Non-pigmented ciliary epithelial cell (primary cell): ENCODE measurements at places on chromosomes 3 and 15.

GRCh38 chr3:161212171-161212771, 8.8 kb upstream of the NMD3 start:
- DNase-seq = no peak

DNA sequence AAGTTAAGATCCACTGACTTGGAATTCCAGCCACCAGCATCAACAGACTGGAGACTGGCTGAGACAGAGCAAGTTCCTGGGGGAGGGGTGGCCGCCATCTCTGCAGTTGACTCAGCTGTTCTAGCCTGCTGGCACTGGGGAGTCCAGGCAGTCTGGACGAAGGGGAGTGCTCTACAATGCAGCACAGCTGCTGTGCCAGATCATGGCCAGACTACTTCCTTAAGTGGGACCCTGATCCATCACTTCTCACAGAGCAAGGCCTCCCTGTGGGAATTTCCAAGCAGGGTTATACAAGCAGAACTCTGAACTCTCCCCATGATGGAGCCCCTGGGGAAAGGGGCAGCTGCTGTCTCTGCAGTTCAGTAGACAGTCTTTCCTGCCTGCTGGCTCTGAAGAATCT, 35.2 kb downstream of the PYGO1 start:
- DNase-seq = peak; percentile 46

GRCh38 chr15:92904722-92905571, 4.8 kb downstream of the CHD2 start:
- no peak for DNase-seq

- peak; percentile 37 for DNase-seq
These were observed 5.3 kb upstream of the VIPR1 start for GRCh38 chr3:42497009-42497731.

DNA sequence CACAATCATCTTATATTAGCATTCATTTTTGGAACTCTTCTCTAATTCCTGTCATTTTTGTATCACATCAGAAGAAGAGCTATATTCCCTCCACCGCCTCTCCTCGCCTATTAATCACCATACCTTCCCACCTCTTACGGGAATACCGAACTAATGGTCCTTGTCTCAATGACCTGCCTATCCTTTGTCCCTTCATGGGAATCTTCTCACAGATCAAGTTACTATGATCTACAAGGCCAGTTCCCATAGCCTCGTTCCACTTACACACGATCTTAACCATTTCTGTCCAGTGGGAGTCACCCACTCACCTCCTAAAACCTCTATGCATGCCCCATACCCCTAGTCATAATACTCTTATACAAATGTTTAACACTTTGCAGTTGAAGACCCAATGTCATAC, 342.6 kb upstream of the TPRG1 start:
- no peak for DNase-seq

- DNase-seq = no peak
These were observed 51.8 kb downstream of the SLC12A8 start for GRCh38 chr3:125160606-125161371.

DNA sequence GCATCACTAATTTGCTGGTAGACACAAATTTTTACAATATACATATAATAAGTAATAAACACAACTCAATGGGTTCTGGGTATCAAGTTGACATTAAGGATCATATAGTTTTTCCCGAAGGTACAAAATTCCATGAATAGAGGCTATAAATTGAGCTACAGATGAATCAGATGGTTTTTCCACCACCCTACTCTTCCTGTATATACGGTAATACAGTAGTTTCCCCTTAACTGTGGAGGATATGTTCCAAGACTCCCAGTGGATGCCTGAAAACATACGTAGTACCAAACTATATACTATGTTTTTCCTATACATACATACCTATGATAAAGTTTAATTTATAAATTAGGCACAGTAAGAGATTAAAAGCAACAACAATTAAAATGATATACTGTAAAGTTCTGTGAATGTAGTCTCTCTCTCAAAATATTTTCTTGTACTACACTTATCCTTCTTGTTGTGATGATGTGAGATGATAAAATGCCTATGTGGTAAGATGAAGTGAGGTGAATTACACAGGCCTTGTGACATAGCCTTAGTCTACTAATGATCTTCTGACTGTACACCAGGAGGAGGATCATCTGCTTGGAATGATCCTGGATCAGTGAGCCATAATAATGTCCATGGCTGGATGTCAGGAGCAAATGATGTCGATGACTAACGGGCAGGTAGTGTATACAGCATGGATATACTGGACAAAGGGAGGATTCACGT, 116.7 kb downstream of the NR1I2 start:
- DNase-seq = no peak

DNA sequence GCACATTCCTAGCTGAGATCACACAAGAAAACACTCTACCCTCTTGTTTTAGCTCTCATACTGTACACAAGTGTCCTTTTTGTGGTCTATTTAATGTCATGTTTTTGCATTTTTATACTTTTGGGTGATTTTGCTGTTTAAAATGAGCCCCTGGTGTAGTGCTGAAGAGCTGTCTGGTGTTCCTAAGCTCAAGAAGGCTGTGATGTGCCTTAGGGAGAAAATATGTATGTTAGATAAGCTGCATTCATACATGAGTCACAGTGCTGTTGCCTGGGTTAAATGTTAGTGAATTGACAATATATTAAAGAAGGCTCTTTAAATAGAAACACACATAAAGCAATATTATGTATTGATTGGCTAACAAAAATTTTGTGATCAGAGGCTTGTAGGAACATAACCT, 387.4 kb upstream of the C2CD4B start:
- DNase-seq = no peak

DNA sequence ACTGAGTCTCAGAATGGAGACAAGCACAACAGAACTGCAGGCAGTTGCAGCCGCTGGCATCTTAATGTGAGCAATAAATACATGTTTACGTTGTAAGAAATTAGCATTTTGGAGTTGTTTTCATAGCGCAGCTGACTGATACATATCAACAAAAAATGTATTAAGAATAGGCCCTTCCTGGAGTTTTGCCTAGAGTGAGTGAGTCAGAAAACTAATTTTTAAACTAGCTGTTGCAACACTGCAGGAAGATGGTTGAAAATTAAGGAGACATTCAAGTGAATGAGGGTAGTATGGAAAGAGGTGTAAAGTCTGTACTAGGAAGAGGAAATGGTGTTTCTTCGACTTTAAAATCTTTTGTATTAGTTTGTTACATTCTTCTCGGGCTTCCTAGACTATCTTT, 39.6 kb upstream of the TIMP4 start:
- DNase-seq = no peak

DNA sequence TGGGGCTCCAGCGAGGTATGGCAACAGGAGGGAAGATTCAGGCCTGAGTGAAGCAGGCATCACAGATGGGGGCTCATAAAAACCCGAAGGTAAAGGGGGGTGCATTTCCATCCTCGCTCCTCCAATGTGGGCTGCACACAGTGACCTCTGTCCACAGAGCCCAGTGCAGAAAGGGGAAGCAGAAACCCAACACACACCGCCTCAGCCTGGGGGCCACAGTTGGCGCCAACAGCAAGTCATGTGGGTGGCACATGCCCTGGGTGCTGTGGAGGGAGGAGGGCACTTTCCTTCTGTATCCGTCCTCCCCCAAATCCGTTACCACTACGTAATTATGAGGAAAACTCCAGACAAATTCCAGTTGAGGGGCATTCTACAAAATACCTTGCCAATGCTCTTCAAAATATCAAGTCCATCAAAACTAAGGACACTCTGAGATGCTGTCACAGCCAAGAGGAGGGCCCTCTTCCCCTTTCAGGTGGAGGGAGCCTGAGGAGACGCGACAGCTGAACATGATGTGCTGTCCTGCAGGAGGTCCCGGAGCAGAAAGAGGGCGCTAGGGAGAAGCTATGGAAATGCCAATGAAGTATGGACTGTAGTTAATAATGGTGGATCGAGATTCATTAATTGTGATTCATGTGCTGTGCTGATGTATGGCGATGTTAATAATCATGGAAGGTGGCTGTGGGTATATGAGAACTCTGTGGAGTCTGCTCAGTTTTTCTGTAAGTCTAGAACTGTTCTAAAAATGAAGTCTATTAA, 16.4 kb downstream of the APBA2 start:
- no peak for DNase-seq

GRCh38 chr15:83926116-83926515, 272.2 kb downstream of the ADAMTSL3 start:
- no peak for DNase-seq

DNA sequence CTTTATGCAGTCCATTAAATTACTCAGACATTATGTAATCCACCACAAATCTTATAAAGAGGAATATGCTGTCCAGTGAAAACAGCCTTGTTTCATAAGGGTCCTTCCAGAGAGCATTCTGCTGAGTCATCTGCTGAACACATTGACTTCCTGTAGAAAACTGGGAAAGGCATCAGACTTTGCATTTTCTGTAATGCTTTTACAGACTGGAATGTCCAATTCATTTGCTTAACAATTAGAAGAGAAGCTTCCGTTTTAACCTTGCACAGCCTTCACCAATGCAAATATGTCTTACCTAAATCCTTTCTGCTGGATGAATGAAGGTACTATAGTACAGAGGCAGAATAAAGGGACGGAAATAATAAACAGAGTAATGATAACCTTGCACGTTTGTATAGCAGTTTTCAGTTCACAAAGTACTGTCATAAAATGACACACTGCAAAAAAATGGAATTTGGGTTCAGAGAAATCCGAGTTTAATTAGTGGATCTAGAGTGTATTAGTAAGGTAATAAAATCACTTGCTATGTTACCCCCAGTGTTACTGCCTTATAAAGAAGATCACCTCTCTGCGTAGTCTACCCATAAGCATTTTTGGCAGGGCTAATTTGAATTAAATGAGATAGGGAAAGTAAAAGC, 301.5 kb downstream of the PYDC2 start:
- DNase-seq = peak; percentile 63

- DNase-seq = peak; percentile 60
These were observed 62.8 kb upstream of the HERC1 start for GRCh38 chr15:63896336-63897115.

GRCh38 chr15:93001881-93002280, 87.1 kb downstream of the RGMA start:
- no peak for DNase-seq

DNA sequence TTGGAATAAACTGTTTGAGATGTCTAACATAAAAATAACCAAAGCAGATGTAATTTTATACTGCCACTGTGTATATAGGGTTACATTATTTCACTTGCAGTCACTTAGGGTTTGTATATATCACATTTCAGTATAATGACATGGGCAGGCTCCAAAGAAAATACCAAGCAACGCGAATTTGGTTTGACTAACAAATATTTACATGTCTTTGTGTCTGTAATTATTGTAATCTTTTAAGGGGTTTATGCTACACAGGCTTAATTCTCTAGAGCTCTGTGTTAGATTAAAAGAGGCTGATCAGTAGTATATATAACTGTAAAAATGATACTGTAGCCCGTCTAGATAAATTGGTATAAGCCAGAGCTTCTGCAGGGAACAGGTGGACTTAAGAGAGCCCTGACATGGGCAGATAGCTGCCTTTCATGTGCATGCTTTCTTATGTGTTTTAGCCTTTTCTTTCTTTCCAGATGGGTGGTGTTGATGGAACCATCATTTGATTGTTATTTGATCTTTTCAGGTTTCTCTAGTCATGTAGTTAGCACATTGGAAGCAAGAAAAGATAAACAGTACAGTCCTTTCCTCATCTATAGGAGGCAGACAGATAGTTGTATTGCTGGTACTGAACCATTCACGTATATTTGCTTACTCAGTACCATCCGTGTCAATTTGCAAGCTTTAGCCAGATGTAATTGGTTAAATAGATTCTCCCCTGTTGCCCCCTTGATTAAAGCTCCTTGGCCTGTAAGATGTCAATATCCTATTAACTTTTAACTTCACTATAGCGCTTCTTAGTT, 86.1 kb downstream of the GALK2 start:
- DNase-seq = no peak

DNA sequence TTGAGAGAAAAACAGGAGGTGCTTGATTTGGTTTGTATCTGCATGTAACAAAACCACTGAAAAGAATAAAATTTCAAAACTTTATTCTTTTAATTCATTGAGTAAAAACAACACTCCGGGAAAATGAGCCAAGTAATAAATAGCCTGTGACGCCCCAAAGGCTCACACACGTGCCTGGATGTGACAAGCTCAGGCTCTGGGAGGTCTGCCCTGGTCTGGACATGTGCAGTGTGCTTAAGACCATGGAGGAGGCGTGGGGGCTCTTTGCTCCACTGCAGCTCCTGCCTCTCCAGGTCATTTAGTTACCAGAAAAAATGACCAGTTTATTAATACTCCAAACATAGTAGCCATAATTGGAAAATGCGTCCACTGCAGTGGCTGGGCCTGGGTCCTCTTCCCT, 8.6 kb upstream of the NME9 start:
- DNase-seq = no peak

DNA sequence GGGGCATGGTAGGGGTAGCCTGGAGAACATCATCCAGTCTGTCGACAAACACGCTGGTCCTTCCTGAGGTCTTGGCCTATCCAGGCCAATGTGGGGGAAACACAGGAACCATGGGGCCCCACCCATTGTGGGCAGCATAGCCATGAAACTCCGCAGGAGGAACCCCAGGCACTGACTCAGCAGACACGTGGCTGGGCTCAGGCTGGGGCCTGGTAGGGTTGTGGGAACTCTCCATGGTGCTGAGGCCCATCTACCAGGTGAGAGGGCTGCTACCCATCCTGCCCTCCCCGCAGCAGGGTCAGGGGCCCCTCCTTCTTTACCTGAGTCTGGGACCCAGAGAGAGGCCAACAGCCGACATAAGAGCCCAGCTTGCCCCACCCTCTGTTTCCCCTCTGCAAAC, 22.6 kb upstream of the CACNA2D2 start:
- DNase-seq = no peak

DNA sequence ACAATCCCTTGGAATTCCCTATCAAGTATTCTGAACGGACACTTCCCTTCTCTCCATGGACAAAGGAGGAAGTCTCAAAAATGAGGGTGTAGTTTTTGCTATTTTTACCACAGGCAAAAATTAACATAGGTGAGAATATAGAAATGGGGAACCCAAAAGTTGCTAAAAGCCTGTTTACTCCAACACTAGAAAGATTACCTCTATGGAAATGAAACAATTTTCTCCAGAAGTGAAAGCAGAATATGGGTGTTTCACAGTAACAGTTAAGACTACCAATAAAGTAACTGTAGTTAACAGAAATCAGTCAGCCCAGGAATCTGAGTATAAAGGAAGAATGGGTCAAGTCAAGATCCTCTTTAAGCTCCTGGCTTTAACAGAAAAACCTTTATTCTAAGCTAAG, 9.3 kb downstream of the TRA2B start:
- DNase-seq = no peak

- no peak for DNase-seq
These were observed 111.5 kb upstream of the PPP2R3A start for GRCh38 chr3:135853981-135854380.

- no peak for DNase-seq
These were observed 146.0 kb downstream of the IL20RB start for GRCh38 chr3:137103739-137104138.

DNA sequence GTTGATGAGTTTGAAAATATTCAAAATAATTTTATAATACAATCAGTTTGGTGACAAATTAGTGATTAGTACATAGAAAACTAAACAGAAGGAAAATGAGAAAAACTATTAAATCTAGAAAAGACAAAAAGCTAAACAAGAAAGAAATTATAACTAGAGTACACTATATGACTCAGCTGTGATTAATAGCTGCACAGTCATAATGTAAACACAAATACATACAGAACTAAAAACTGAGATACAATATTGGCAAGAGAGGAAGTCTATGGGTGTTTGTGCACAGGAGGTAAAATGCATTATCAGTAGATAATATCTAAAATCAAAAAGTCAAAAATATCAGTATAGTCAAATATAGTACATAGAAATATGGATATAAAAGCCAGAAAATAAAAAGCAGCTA, 80.7 kb upstream of the PCSK6 start:
- no peak for DNase-seq
